ENCODE measurements at places on chromosomes 2 and 18.

DNA sequence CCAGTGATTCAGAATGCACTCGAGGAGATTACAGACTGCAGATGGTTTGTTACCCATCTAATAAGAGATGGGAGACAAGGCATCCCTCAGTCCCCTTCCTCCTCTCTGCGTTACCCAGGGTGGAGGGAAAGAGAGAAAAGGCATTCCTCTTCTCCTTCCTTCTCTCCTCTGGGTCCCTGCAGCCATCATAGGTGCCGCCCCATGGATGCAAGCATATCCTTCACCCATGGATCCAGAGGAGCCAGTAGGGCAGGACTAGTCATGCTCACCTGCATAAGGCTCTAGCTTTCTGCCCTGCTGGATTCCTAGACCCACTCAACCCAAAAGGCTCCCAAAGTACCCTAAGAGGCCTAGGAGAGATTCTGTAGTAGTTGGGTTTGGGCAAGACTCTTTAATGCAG, 20.4 kb downstream of the CMPK2 start:
- no peak for DNase-seq

DNA sequence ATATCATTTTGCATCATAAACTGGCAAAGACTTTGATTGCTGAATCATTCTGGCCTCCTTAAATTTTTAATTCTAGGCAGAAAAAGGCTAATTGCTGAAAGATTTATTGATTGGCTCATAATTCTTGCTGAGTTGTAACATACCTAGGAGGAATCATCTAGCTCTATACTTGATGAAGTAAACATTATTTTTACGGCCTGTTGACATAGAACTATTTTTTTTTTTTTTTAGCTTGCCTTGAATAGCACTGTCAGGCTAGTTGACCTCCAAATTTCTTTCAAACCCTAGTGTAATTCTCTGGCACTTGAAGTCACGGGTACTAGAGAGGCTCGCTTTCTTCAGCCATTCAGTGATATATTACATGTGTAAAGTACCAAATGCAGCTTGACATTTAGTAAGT, 2.8 kb downstream of the SERPINB12 start:
- DNase-seq: no peak

DNA sequence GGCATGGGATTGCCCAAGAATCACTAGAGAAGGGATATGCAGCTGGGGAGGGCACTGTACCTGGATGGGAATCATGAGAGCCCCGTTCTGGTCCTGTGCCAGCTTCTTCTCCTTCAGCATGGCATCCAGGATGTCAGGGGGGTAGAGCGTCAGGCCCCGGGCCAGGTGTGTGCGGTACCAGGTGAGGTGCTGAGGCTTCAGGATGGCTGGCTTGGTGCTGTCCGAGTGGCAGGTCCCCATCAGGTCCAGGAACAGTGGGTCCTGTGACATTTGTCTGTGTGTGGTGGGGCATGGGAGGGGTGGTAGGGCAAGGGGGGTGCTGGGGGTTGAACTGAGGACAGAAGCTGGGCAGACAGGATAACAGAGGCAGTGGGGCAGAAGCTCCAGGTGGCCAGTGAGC, 13.2 kb downstream of the CFAP65 start:
- no peak for DNase-seq

GRCh38 chr2:113084249-113085000, 16.7 kb downstream of the IL1F10 start:
- no peak for DNase-seq

DNA sequence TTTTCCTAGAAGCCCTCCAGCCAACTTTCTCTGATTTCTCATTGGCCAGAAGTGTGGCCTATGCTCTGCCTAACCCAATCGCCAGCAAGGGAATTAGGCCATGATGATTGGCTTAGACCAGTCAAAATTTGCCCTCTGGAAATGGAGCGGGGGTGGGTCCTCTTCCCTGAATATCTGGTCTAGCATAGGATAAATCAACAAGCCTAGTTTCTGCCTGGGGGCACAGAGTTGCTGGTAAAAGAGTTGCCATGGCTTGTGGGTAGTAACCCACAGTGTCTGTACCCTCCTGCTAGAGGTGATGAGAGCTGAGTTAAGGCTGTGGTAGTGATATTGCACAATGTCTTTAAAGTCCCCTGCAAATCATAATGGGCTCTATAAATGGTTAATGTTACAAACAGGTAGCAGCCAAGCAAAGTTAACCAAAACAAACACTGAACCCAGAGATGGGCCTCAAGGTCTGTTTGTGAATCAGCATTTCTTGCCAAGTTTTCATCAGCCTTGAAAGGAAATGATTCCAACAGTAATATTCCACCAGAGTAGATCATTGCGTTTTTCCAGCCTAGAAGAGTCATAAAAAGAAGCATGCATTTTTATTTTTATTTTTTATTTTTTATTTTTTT, 19.3 kb downstream of the GALM start:
- no peak for DNase-seq

- DNase-seq: no peak
Observed at GRCh38 chr2:14872779-14873325, 240.3 kb downstream of the LRATD1 start.
